ENCODE measurements at places on chromosomes 6 and 20.

DNA sequence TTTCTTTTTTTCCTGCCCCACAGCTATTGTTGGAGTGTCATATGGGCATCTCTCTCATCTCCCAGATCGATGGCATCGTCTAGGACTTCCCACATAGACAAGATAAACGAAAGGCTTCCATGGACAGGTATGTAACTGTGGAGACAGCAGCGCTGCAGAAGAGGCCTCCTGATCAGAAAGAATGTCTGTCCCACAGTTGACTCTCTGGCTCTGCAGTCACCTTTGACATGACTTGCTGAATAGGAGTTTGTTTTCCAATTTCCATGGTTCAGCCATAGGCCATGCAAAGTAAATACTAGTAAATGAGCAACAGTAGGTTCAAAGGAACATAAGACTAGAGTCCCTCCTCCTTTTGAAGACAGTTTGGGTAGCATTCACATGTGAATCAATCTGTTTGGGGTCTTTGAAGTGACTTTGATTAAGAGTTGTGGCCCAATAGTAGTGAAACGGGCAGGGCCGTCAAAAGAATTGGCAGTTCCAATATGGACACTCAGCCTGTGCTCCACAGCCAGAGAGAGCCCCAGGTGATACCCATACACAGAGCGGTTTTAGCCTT is 134.7 kb upstream of the IFNGR1 start:
- no peak for DNase-seq

DNA sequence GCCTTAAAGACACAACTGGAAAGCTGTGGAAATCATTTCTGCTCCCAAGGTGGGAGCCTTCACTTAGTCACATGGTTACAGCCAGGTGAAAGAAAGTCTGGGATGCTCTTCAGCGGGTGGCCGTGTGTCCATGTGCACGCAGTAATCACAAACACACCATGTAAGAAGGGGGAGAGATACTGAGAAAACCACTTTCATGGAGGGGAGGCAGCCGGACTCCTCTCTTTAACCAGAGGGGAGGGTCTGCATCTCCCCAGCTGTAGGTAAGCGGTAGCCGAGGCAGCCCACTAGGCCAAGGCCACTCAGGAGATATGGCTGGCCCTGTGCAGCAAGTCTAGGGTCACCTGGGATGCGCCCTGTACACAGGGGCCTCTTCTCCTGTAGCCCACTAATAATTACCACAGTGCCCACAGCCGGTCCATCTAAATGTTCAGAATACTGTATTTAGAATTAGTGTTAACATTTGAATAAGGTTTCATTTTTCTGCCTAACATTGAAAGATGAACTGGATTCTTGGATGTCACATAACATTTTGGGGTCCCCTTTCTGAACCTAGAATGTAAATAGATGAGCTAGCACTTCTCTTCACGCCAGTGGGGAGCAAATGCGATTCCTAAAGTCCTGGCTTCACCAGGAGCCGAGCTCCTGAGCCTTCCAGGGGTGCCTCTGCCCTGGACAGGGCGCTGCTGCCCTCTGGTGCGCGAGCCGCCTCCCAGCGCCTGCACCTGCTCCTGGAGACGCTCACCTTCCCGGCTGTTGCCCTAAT is 15.9 kb downstream of the GPR31 start:
- peak; percentile 3 for DNase-seq

DNA sequence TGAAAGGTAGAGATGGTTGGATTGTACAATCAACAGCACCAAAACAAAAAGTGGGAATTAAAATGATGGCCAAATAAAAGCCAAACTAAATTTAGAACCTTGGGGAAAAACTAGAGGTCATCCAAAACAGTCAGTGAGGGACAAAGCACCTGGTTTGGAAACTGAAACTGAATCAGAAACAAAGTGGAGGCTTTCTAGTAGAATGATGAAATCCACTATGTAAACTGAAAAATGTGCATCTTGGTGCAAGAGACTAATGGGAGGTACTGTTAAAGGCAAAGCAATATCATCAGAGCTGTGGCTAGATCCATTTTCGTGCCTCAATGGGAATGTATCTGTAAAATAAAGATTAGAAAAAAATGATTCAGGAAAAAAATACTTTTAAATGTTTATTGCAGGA is 380.0 kb upstream of the GJE1 start:
- DNase-seq: peak; percentile 7

GRCh38 chr20:56986476-56986875 is 280.0 kb downstream of the BMP7 start:
- DNase-seq: no peak

Measured in amniotic epithelial cell (primary cell).